ENCODE measurements at places on chromosomes 5 and 9.

DNA sequence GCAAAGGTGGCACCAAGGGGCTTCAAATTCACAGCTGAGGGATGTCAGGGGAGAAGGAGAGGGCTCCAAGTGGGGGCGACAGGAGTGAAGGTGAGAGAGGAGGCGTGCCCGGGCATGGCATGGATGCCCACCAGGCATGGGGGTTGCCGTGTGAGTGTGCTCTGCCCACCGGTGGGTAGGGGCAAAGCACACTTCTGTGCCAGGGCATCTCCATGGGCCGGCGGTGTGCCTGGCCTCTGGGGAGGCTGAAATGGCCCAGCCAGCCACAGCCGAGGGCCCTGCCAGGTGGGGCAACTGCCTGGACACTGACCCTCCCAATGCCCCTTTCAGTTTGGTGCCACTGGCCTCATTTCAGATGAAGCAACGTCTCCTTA, 14.0 kb upstream of the RNU6ATAC start:
- no peak for DNase-seq

GRCh38 chr5:40447438-40447837, 232.3 kb upstream of the PTGER4 start:
- no peak for DNase-seq

- DNase-seq, result no peak
These were observed 468.9 kb downstream of the ACTL7B start for GRCh38 chr9:108386859-108387384.

GRCh38 chr5:68950125-68950524, 143.7 kb upstream of the SLC30A5 start:
- no peak for DNase-seq

DNA sequence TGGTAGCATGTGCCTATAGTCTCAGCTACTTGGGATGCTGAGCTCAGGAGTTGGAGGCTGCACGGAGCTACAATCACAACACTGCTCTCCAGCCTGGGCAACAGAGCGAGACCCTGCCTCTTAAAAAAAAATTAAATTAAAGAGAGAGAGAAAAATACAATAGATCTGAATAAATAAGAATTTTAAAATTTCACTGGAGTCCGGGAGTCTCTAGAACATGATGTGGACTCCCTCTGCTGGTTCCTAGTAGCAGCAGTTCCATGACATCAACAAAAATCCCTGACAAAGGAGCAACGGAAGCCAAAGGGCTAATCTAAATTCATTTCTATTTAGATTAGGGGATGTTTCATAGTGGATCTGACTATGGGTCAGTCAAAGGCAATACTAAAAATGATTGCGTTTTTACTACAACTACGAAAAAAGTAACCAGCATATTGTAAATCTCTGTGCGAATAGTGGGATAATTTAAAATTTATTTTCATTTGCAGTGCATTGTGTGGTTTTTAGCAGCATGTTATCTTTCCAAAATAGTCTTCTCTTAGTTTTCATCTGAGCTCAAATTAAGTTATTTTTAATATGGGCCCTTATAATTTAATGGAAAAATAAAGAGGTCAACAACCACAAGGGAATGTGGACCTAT, 6.7 kb downstream of the INIP start:
- DNase-seq, result no peak

DNA sequence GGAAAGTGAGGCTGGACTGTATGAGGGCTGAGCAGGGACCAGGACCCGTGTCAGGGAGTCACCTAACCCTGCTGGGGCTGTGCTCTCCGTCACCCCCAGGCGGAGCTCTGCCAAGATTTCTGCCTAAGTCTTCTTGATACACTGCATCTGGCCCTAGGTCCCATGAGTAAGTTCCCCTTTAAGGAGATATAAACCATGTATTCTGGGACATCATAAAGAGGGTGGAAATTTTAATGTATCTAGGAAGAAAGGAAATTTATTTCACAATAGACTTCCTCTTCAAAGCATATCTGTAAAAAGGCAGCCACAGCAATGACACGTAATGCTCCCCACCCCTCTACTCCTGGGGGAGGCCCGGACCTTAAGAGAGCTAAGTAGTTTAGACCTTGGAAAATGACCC, 183.4 kb downstream of the FBXL7 start:
- DNase-seq, result no peak

DNA sequence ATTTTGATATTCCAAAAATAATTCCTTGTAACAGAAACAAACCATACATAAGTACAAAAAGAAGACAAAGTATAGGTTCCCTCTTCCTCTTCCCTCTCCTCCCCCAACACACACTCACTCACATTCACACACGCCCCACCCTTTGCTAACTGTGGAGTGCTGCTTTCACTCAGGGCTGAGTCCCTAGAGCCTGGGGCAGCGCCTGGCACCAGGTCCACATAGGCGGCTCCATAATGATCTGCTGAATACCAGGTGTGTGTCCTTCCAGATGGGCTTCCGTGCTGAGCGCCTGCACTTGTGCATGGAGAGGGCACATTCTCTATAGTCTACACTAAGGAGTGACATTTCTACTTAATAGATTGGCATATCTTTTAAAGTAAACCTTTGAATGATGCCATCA, 3.7 kb downstream of the SEMA4D start:
- DNase-seq, result no peak

- DNase-seq, result no peak
These were observed 2.2 kb upstream of the CLINT1 start for GRCh38 chr5:157860898-157861890.

DNA sequence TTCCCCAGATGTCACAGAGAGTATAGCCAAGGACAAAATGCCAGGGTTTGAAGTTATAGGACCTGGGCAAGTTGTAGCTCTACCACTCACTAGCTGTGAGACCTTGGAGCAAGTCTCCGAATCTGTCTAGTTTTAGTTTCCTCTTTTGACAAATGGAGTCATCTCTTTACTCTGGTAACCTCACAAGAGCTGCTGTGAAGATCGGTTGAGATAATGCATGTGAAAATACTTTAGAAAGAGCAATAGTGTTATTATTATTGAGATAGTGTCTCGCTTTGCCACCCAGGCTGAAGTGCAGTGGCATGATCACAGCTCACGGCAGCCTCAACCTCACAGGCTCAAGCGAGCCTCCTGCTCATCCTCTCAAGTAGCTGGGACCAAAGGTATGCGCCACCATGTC, 117.9 kb upstream of the NR5A1 start:
- DNase-seq, result peak; percentile 8

GRCh38 chr9:106106396-106106795, 412.1 kb downstream of the TMEM38B start:
- no peak for DNase-seq

DNA sequence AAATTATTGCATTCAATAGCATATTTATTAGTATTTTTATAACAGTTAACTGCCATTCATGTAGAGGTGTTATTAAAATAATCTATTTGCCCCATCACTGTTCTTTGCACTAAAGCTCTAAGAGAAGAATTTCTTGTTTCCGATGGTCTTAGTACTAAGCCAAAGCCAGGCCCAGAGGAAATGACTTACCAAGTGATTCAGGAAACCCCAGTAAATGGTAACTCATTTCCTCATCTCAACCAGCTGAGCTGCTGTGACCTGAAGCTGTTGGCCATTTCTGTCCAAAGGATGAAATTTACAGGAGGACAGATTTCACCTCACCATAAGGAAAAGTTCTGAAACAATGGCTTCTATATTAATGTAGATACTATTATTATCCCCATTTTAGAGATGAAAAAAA, 117.0 kb downstream of the PIK3R1 start:
- DNase-seq, result no peak

GRCh38 chr9:80698725-80699410, 990.5 kb downstream of the TLE1 start:
- no peak for DNase-seq

DNA sequence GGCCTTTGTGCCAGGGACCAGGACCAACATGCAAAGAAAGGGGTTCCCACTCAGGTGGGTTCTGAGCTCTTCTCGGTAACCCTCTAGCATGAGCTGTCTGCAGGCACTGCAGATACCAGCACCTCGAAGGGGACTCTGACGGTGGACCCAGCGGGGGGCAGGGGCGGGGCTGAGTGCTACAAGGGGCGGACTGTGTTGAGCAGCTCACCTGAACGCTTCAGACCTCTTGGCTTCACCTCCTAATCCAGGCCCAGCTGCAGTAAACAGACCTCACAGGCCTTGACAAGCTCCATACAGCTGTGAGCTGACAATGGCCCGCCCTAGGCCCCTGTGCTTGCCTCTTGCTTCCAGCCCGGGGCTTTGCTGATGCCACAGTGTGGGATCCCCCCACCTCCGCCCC, 48.4 kb downstream of the C9orf50 start:
- DNase-seq, result no peak

DNA sequence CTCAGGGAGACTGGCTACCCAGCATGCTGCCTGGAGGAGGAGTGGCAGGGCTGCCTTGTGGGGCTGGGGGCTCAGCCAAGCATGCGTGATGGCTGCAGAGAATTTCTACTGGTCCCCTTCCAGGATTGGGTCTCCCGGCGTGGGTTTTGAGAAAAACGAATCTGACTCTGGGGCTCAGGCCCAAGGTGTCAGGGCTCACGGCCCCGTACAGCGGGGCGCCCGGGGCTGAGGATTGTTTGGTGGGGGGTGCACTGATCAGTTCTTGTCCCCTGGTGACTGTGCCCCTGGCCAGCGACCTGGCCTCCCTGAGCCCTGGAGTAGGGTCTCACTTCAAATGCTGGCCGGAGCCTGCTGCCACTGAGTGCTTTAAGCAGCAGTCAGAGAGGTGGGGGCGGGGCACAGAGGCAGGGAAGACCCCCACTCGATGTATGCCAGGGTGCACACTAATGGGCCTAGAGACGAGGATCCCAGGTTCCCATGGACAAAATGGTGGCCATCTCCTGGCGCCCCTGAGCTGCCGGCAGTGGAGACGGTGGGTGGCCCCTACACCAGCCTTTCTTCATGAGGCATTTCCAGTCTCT, 45.5 kb upstream of the RNU6ATAC start:
- DNase-seq, result no peak

- DNase-seq, result peak; percentile 78
These were observed 39.3 kb downstream of the NR2F1 start for GRCh38 chr5:93622240-93622885.

DNA sequence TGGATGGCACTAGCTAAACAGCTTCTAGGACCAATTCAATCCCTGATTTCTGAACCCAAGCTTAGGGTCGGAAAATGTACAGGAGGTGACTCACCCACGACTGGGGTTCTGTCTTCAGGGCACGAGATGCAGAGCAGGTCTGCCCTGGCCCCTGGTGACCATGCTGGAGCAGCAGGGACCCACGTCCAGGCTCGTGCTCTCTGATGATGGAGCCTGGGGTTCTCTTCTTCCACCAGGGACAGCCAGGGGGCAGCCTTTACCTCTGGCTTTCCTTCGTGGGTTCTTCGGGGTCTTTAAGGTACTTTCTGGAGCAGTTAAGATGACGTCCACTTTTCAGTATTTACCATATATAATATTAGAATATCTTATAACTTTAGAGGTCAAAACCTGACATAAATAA, 2.1 kb downstream of the CFAP77 start:
- peak; percentile 23 for DNase-seq

GRCh38 chr9:82920154-82920553, 142.8 kb downstream of the RASEF start:
- DNase-seq, result no peak

DNA sequence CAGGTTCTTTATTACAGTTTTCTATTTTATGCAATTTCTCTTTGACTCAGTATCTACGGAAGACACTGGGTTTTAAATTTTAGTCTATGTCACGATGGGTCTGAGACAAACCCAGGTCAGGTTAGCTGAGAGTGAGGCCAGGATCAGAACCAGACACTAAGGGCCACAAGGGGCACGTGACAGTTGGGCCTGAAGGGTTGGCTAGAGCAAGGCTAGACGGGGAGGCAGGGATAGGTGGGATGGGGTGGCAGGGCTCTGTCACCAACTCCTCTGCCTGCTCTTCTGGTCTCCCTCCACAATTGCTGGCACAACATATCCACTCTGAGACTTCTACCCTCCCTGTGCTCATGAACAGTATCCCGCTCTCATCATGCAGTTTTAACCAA, 76.4 kb downstream of the MED27 start:
- DNase-seq, result no peak

DNA sequence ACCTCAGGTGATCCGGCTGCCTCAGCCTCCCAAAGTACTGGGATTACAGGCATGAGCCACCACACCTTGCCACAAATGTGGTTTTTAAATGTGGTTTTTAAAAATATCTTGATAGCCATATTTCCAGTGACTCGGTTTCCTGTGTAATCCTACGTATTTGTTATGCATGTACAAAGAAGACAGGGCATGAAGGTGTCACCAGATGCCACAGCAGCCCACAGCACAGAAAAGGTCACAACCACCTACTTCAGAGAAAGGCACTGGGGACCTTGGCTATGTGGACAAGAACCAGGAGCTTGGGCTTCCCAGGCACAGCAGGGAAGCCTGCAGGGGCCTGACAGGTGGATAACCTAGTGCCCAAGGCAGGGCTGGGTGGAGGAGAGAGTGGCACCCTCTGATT, 38.0 kb downstream of the C9orf50 start:
- no peak for DNase-seq

GRCh38 chr5:116576053-116576713, 1.6 kb upstream of the SEMA6A start:
- peak; percentile 10 for DNase-seq

GRCh38 chr5:32964261-32964660, 253.1 kb downstream of the NPR3 start:
- no peak for DNase-seq

GRCh38 chr5:1473746-1474145, 28.5 kb upstream of the SLC6A3 start:
- no peak for DNase-seq

- no peak for DNase-seq
These were observed 38.4 kb downstream of the RASGRF2 start for GRCh38 chr5:80998590-80998979.

All from CD4-positive, alpha-beta T cell treated with Interleukin-12 subunit alpha and Interleukin-12 subunit beta, for 1 hour (primary cell).